ENCODE measurements at places on chromosomes 5 and 9. TPM values are rescaled to one million over a fixed set of nuclear protein-coding genes. Genes with fewer than 3 reads are reported as not detected.

DNA sequence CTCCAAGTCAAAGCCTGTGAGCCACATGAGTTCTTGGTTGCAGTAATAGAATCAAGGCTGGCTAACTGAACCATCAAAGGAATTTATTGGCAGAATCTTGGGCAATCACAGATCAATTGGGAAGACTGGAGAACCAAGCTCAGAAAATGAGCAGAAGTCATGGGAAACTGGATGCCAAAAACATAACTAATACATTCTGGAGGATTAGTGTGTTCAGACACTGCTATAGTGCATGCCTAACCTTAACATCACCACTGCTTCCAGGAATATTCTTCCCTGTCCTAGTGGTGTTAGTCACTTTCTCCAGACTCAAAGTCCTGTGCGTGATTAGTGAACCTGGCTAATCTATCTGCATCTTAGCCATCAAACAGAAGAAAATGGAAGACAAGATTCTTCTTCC, 843.7 kb downstream of the EFNA5 start:
- no peaks in the 10 kb centered on the region for H3K27me3 ChIP-seq
- no peaks in the 10 kb centered on the region for H3K36me3 ChIP-seq
- no peak overlapping the region for H3K27ac ChIP-seq

DNA sequence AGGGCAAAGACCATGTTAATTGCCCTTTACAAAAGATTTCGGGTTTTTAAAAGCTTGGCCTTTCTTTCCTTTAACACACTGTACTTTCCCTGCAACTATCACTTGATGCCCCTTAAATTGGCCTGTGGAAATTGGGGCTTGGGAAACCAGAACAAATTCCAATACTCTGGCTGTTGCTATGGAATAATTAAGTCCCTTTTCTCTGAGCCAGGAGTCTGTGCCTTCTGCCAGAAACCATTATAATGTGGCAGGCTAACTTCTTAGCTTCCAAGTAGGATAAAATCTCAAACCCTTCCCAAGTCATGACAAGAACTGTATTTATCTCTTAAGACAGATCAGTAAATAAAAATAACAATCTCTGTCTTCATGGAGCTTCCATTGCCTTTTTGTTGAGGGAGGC, 1.1 kb upstream of the SPINK1 start:
- no peak overlapping the region for H3K4me3 ChIP-seq
- DNase-seq, result no peak
- no peaks in the 10 kb centered on the region for H3K36me3 ChIP-seq
- no peaks in the 10 kb centered on the region for H3K4me1 ChIP-seq
- no peak overlapping the region for H3K27ac ChIP-seq

- H3K4me1 ChIP-seq, result peaks cover 5% of the 10 kb centered on the region
- DNase-seq, result no peak
- no peak overlapping the region for H3K4me3 ChIP-seq
- no peaks in the 10 kb centered on the region for H3K27me3 ChIP-seq
- H3K27ac ChIP-seq, result no peak overlapping the region
- H3K36me3 ChIP-seq, result no peaks in the 10 kb centered on the region
Observed at GRCh38 chr5:10588109-10588775, 24.4 kb downstream of the ANKRD33B start.

GRCh38 chr5:157801-158200, 33.5 kb upstream of the LRRC14B start:
- no peak for DNase-seq
- no peaks in the 10 kb centered on the region for H3K4me1 ChIP-seq
- no peak overlapping the region for H3K27ac ChIP-seq
- no peaks in the 10 kb centered on the region for H3K36me3 ChIP-seq

- H3K27ac ChIP-seq, result no peak overlapping the region
- DNase-seq, result no peak
- no peak overlapping the region for H3K4me3 ChIP-seq
- no peaks in the 10 kb centered on the region for H3K36me3 ChIP-seq
Observed at GRCh38 chr5:133828722-133829121, 139.7 kb downstream of the C5orf15 start.

GRCh38 chr9:118686959-118687358, 682.3 kb downstream of the BRINP1 start:
- no peak for DNase-seq
- no peak overlapping the region for H3K27ac ChIP-seq
- H3K27me3 ChIP-seq, result no peaks in the 10 kb centered on the region
- no peak overlapping the region for H3K4me3 ChIP-seq
- no peaks in the 10 kb centered on the region for H3K4me1 ChIP-seq

- DNase-seq, result no peak
- no peaks in the 10 kb centered on the region for H3K36me3 ChIP-seq
- no peaks in the 10 kb centered on the region for H3K27me3 ChIP-seq
- H3K4me3 ChIP-seq, result no peak overlapping the region
Observed at GRCh38 chr5:67306965-67307607, 110.5 kb upstream of the CD180 start.

SAXO1 gene
- 0.29 TPM for total RNA-seq

F2RL2 gene
- not detected for total RNA-seq

FAM81B gene
- total RNA-seq, result not detected

SLC36A2 gene
- not detected for total RNA-seq

LOX gene
- not detected for total RNA-seq

Data from CD4-positive, alpha-beta memory T cell (primary cell).